NCI-H526 treated with DMSO at 0.1 percent for 48 hours (cell line): ENCODE measurements at places on chromosomes 5 and 9.

GRCh38 chr5:88760527-88760926 lies 122.5 kb downstream of the MEF2C start:
- DNase-seq: no peak

- DNase-seq: no peak
Measured at GRCh38 chr5:138698713-138699112, 54.5 kb upstream of the CTNNA1 start.

DNA sequence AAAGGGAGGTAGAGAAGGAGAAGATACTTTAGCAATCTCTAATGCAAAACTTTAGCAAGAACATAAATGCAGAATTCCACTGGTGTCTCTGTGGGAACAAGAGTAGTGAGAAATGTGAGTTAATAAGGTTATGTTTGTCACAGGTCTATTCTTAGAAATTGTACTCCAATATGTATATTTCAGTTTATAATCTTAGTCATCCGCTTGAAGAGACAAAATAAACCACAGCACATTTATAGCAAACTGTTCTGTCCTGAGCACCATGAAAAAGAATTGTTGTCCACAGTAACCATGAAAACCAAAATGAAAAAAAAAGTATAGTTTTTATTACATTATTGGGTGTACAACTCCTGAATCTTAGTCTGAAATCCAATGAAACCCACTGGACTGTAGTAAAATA lies 93.6 kb upstream of the TSLP start:
- DNase-seq: no peak

GRCh38 chr5:93596676-93597490 lies 13.9 kb downstream of the NR2F1 start:
- DNase-seq: no peak

GRCh38 chr5:35890021-35891020 lies 33.6 kb downstream of the IL7R start:
- DNase-seq: no peak

DNA sequence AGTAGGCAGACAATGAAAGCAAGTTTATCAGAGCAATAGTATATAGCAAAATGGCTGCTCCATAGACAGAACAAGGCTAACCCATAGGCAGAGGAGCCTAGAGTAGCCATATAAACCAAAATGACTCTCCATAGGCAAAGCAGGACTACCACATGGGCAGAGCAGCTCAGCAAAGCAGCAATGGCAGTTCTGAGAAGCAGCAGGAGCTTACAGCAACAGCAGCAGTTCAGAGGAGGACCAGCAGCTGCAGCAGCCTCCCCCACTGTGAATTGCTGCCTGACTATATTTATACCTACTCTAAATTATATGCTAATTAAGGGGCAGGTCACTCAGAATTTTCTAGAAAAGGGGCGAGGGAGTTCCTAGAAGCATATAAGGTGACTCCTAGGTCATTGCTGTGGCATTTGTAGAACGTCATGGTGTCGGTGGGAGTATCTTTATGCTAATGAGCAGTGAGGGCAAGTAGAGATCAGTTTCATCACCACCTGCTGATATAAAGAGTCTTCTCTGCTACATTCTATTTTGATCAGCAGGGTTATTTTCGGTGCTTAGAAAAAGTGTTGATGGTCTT lies 1115.5 kb downstream of the DTWD2 start:
- no peak for DNase-seq

DNA sequence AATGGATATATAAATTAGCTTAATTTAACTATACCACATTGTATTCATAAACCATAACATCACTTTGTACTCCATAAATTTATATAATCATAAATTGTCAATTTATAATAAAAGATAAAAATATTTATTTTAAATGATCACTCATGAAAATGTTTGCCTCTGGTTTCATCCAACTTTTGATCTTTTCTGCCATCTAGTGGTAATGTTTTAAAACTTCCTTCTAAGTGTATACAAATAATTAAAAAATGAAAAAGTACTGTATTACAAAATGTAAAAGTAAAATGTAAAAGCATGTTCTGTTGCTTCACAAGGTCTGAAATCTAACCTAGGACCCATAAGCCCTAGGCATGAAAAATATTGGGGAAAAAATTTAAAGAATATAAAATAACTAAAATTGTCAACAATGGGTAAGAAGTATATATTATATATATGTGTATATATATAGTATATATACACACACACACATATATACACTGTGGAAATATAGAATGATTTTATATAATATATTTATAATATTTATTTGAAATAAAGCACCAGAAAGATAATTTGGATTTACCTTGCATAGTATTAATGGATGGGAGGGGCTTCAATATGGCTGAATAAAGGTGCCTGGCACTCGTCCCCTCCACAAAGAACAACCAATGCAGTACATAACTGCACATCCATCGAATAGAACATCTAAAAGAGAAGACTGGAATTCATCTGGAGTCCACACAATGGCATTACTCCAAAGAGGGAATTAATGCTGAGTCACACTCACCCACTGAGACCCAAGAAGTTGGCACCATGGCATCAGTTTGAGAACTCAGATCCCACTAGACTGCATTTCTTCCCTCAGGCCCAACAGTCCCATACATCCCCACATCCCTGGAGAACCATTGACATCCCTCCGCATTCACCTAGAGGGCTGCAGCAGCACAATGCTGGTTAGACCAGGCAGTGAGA lies 32.5 kb downstream of the ANXA1 start:
- DNase-seq: peak; percentile 60

GRCh38 chr5:171581781-171582180 lies 162.3 kb downstream of the FGF18 start:
- DNase-seq: no peak

GRCh38 chr9:77224746-77225312 lies 47.5 kb downstream of the VPS13A start:
- no peak for DNase-seq

DNA sequence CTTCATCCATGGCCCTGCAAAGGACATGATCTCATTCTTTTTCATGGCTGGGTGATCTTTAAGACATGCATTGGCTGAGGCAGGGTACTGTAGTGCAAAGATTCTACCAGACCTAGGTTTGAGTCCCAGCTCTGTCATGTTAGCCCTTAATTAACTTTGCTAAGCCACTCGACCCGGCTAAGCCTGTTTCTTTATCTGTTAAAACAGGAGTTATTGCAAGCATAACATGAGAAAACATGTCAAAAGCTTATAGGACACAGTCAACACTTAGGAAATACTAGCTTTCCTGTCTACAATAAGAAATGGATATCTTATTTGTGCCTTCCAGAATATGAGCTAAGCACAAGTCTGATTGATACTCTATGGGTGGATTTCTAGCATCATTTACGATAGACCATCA lies 92.6 kb downstream of the RASEF start:
- DNase-seq: no peak

DNA sequence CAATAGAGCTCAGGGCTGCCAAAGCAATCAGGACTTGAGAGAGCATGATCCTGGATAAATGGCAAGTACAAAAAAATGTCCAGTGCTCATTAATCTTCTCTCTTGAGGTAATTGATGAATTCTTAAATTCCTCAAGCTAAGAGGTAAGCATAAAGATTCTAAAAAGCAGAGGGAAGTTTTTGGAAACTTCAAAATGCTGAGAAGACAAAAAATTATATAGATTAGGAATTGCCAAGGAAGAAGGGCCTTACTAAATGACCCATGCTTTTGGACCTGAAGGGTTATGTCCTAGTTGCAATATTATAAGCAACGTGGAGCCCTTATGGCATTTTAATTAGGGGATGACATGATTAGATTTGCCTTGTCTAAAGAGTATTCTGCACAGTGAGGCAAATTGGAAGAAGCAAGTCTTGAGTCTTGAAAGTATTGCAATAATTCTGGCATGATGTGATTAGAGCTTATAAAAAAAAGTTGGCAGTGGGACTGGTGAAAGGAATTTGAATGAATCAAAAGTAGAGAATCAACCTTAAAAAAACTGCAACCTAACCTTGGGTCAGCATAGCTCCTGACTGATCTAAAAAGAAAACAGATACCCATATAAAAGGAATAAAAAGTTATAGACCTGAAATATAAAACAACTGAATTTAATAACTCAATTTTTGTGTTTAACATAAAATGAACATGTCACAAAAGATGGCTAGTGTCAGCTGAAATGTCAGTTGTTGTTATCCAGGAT lies 323.8 kb upstream of the ARRDC3 start:
- DNase-seq: no peak

GRCh38 chr9:128454991-128455390 lies 815 bp upstream of the ODF2 start:
- DNase-seq: no peak

DNA sequence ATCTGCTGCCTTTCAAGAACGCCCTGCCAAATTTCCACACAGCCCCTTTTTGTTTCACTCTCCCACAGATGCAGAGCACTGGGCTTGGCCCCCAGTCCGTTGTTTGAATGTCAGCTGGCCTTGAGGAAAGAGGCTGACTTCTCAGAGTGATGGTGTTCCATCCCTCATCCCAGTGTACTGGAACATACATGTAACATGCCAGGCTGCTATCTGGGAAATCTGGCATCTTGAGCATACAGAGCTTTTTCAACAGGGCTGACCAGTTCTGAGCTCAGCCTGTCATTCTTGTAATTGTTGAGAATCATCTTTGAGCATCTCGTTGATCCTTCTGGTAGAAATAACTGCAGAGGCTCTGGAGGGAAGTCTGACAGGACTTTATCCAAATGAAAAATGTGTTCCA lies 2.8 kb downstream of the GALNT10 start:
- DNase-seq: no peak

- peak; percentile 57 for DNase-seq
Measured at GRCh38 chr5:135191084-135191826, 157.2 kb upstream of the PITX1 start.

- no peak for DNase-seq
Measured at GRCh38 chr9:127974769-127975261, 6.0 kb downstream of the EEIG1 start.

- no peak for DNase-seq
Measured at GRCh38 chr5:171425596-171426244, 6.3 kb downstream of the FGF18 start.

DNA sequence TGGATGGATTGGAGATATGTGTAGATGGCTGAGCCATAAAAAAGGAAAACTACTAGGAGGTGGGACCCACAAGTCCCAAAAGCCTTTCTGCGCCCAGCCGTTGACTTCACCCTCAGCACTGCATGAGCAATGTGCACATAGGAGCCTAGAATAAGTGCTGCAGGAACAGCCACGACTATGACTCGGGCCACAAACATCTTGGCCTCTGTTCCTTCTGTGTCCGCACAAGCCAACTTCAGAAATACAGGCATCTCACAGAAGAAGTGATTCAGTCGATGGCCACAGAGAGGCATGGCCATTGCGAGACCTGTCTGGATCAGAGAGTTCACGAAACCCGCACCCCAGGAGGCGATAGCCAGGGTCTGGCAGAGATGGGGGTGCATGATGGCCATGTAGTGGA lies 587 bp downstream of the OR2Y1 start:
- DNase-seq: no peak

- DNase-seq: no peak
Measured at GRCh38 chr5:60208716-60209115, 315.2 kb upstream of the PDE4D start.

DNA sequence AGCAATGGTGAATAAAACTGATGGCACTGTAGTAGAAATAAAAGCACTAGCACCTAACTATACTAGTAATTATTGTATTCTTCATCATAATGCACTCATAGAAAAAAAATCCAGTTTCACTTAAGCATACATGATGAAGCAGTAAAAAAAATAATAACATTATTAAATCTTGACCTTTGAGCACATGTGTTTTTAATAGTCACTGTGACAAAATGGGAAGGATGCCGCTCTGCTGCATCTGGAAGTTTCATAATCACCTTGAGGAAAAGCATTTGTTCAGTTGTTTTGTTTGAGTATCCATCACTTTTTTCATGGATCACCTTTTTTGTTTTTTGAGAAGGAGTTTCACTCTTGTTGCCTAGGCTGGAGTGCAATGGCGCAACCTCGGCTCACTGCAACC lies 13.2 kb downstream of the OR2K2 start:
- DNase-seq: no peak

DNA sequence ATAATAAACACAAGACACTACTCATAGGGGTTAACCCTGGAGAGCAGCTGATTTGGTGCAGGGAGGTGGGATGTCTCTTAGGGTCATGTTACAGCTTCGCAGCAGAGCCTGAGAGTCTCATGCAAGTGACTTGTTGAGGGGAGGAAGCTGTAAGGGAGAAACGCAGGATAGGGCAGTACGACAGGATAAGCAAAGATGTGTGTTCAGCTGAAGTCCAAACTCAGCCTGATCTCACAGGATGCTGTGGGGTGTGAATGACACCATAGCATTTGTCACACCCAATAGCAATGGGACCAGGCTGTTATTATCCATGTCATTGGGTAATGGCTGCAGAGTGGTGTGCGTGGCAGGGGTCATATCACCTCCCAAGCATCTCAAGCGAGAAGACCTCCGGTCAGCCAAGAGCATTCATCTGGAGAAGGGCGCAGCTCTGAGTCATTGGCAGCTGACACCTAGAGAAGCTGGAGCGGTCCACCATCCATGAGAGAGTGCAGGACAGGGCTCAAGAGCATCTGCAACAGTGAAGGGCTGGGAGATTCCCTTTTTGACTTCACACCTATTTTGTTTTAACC lies 49.2 kb upstream of the RPL26L1 start:
- no peak for DNase-seq
